ENCODE measurements at places on chromosomes 11 and 22. TPM values are rescaled to one million over a fixed set of nuclear protein-coding genes. Genes with fewer than 3 reads are reported as not detected.
A peak's percentile ranks its signal among the peaks of the same experiment; 100 is the strongest.

- DNase-seq: no peak
These were observed 157.3 kb downstream of the SWAP70 start for GRCh38 chr11:9821008-9821752.

DNA sequence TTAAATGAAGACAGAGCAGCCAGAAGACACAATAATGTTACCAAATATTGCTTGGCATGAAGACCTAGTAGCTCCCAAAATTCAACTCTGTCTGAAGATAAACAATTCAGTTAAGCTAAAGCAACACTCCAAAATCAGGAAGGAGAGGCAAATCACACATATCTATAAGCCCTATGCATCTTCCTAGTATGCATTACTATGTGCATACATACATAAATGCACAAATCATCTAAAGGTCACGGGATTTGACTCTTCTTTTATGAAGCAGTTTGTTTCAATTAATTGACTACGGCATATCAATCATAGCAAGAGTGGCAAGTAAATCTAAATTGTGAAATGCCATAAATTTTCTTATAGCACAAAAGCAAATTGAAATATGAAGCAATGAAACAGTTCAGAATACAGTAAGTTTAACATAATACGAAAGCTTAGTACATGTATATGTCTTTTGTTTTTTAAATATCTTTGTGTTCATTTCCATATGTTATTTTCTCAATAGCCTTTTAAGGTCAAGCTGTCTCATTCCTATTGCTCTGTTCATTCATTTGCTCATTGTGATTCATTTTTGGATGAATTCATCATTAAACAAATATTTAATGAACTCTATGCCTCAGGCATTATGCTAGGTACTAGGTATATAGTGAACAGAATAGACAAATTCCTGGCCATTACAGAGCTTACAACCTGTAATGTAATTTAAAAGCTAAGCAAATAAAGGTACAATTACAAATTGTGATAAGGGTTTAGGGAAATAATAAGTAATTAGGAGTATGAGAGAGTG is 540.5 kb downstream of the DLG2 start:
- DNase-seq: no peak

The DCHS1 gene
- total RNA-seq: 17.7 TPM

DNA sequence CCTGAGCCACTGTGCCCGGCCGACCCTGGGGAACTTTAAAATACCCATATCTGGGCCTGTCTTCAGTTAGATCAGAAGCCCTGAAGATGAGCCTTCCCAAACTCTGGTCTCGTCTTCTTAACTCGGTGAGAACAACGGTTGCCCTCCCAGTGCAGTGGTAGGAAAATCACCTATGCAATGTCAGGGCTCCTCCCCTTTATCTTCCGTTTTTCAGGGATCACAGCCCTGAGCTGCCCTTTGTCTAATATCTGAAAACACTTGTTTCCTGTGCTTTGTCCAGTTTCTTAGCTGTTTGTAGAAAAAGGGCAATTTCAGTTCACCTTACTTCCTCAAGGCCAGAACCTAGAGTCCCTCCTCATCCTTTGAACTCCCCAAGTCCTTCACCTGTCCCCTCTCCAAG is 9.4 kb downstream of the DRAP1 start:
- DNase-seq: no peak

DNA sequence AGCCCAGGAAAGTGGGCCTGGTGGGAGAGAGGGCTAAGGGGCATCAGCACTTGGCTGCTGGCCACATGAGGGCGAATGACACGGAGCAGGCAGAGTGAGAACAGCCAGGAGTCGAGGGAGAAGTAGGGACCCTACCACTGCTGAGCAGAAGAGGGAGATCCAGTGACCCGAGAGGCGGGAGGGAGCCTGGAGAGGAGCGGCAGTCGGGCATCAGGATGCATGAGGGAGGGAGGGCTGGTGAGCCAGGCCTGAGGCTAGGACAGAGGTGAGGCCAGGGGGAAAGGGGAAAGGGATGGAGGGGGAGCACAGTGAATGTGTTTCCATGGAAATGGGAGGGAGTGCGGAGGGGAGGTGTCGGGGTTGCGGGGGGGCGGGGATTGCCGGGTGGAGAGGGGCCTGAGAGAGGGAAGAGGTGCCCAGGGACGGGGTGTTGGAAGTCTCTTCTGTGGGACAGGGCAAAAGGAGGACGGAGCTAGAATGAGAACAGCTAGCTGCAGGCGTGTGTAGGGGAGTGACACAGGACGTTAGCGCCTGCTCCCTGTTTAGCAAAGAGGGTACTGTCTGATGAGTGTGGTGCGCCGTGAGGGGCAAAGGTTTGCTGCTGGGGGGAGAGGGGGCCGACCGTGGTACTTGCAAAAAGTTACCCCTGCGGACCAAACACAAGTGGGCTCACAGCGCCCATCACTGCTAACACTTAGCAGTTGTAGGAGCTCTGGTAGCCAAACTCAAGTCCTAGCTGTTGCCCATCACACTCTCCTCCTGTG is 37.1 kb upstream of the WNT11 start:
- DNase-seq: no peak

The SLC5A12 gene
- total RNA-seq: 2.2 TPM

GRCh38 chr11:6682591-6682935 is 577 bp downstream of the MRPL17 start:
- DNase-seq: no peak

The SEZ6L gene
- total RNA-seq: not detected

DNA sequence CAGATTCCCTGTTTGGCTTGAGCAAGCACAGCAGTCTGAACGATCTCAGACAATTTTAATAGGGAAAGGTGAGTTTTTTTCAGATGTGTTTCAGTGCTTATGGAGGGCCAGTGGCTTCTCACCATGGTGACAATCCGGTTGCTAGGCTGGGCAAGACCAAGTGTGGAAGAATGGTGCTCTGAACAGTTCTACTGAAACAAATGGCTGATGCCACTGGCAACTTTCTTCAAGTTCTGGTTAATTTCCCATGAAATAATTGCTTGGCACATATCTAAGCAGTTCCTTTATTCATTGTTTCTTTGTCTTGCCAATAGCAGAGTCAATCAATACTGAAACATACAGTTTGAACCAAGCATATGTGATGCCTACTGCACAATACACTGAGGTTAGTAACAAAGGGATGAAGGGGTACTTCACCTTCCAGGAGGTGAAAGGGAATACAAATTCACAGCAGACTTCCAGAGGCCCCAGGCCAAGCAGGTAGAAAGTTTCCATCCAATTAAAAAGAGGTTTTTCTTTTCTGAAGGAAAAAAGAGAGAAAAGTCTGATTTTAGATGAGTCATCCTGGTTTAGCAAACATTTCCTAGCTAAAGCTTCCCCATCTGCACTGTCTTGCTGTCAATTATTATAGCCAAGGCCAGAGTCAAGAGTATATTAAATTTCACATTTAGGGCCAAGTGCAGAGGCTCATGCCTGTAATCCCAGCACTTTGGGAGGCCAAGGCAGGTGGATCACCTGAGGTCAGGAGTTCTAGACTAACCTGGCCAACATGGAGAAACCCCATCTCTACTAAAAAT is 21.2 kb upstream of the NDUFC2 start:
- DNase-seq: no peak

- peak; percentile 80 for DNase-seq
These were observed 25.6 kb downstream of the YWHAH start for GRCh38 chr22:31969789-31970489.

GRCh38 chr11:32511926-32512325 is 71.7 kb upstream of the EIF3M start:
- no peak for DNase-seq

DNA sequence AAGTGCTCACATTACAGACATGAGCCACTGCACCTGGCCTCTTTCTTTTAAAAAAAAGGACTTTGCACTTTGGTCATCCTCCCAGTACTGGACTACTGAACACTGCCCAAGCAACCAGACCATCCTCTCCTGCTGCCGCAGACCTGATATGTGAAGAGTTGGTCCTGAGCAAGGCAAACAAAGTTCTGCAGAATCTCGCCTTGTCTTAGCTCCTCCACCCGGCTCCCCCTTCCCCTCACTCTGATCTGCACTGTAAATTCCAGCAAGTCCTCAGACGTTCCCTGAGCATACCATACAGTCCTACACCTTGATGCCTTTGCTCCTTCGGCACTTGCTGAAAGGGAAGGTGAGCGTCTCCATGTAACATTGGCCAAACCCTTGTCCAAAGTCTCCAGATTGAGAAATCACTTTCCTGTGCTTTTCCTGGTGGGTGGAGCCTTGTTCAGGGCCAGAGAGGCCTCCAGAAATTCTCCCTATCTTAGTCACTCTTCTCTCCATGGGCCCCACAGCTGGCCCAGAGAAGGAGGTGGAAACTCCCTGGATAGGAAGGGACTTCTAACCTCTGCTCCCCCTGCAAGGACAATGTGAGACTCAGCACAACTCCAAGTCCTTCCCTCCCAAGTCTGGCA is 47.0 kb upstream of the TIMP3 start:
- DNase-seq: peak; percentile 16

Measured in transverse colon (tissue), 4 donors.